ENCODE measurements at places on chromosomes 12 and 14.

GRCh38 chr12:121634836-121635235 is 8.5 kb downstream of the ORAI1 start:
- DNase-seq: no peak

GRCh38 chr12:69816082-69816481 is 8.9 kb upstream of the MYRFL start:
- peak; percentile 4 for DNase-seq

DNA sequence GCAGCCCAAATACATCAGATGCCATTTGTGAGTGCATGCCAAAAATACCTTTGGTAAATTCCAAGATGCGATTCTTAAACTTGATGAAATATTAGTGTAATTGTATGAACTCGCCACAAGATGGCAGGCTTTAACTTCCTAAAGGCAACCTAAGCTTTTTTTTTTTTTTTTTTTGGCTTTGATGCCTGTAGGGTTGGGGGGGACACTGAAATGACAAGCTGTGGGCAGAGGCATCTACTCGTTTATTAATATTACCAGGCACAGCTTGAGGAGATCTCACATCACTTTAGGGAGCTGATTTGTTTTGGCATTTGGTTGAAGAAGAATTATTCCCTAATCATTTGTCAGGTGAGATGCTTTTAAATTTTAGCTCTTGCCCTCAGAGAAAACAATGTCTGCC is 126.7 kb upstream of the CCDC196 start:
- no peak for DNase-seq

DNA sequence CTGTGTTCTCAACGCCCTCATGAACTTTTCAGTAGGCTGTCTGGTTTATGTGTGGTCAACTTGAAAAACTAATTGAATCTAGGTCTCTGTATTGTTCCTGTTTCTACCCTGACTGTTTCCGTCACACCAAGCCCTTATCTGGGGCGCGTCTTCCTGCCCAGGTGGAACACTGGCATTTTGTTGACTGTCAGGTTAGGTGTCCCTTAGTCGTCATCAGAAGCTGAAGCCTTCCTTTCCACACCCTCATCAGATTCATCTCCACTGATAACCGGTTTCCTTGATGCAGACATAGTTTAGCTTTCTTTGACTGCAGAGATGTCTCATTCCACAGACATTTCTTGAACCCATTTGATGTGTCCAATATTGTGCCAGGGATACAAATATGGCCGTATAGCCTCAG is 96.5 kb downstream of the DUSP16 start:
- no peak for DNase-seq

DNA sequence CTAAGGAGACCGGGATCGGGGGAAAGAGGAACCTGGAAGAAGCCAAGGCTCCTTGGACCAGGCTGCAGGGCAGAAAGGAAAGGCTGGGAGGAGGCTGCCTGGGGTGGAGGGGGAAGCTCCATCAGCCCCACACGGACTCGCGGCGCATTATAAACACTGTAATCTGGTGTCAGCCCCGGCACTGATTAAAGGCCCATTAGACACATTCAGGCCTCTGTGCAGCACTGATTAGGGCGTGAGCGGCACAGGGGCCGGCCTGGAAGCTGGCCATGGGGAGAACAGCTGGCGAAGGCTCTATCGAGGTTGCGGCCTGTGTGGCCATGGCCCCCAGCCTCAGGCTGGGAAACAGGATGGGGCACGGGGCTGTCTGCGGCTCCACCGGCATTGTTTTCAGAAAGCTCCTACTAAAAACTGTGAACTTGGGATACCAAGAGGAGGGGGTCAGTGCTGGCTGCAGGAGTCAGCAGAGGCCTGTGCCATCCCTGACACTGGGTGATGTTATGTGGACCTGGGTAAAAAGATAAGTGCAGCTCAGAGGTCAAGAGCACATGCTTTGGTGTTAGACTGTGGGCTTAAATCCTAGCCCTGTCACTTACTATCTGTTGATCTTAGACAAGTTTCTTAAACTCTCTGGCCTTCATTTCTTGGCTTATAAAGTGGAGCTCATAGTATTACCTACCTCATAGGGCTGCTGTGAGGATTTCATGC is 10.6 kb downstream of the ACVRL1 start:
- no peak for DNase-seq

DNA sequence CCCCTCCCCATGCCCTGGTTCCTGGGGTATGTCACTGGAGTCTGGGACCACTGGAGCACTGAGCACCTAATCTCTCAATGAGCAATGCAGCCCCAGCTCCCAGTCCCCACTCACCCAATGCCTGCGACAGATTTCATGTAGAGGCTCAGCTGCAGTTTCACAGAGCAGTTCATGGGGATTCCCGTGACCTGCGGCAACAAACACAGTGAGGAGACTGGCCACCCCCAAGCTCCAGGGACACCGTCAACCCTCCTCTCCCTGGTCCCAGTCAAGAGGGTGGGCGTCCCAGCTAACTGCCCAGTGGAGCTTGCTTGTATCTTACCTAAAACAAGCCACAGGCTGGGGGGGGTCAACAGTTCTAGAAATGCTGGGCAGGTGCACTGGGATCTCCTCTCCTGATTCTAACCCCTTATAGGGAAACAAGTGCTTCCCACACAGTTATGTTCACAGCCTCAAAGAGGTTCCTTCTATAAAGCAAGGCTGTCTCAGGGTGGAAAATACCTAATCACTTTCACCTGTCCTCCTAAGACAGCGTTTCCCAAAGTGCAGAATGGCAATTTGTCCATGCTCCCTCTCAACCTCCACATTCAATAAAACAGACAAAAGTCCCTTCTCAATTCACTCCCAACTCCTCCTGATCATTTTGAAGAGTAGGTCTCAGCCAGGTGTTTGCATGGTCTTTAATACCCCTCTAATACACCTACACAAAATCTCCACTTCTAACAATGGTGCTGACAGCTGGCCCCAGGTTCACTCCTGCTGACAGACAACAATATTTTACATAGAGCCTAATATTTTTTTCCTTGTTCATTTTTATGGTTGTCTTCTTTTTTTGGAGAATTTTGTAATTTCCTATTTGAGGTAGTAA is 68.3 kb downstream of the SCARB1 start:
- peak; percentile 48 for DNase-seq
